ENCODE measurements at places on chromosomes 12 and 14. TPM values are rescaled to one million over a fixed set of nuclear protein-coding genes. Genes with fewer than 3 reads are reported as not detected.

The DAO gene
- not detected for total RNA-seq

The METTL17 gene
- total RNA-seq: 48.1 TPM

The HSPA2 gene
- total RNA-seq: 8.7 TPM

The RAD9B gene
- total RNA-seq: 0.19 TPM

The CDCA3 gene
- 8.2 TPM for total RNA-seq

The ABCC9 gene
- under 0.01 TPM for total RNA-seq

The TAS2R50 gene
- total RNA-seq: 4.6 TPM

The MAP1LC3B2 gene
- 0.86 TPM for total RNA-seq

The COQ6 gene
- total RNA-seq: 17.8 TPM

The MLF2 gene
- total RNA-seq: 153 TPM
